ENCODE measurements at places on chromosomes 12 and 14.

DNA sequence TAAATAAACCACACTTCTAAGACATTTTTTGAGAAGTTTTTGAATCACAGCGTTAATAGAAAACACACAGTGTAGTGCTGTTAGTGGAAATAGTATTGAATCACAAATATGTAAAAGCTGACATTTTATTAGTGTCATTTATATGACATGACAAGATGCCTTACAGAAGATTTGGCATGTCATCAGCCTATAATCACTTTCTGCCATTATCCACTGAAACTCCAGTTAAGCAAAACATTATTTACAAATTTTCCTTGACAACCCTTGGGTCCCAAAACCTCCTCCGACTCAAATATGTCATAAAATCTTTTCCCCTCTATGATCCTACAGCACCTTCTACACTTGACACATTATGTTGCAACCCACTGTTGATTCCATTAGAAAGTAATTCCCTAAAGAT, 376.9 kb upstream of the LRFN5 start:
- DNase-seq = no peak

GRCh38 chr12:80175307-80175930, 76.1 kb downstream of the OTOGL start:
- no peak for DNase-seq

- no peak for DNase-seq
These were observed 44.4 kb upstream of the PRIMA1 start for GRCh38 chr14:93832665-93833064.

DNA sequence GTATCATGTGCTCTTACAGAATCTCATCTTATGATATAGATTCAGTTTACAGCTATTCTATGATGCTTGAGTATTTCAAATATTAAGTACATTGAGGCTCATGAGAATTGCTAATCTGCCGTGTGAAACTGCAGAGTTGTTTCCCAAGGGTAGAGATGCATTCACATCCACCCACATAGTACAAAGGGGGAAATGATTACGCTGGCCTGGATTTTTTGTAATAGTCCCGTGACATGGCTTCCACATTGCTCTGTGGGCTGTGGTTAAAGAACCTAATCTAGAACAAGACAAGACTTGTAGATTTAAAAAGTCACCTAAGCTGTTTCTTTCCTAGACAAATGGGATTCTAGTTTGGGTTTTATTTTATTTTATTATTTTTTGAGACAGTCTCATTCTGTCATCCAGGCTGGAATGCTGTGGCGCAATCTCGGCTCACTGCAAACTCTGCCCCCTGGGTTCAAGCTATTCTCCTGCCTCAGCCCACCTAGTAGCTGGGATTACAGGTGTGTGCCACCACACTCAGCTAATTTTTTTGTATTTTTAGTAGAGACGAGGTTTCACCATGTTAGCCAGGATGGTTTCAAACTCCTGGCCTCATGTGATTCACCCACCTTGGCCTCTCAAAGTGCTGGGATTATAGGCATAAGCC, 13.0 kb upstream of the RIOX1 start:
- DNase-seq = no peak

- no peak for DNase-seq
These were observed 38.8 kb downstream of the NOPCHAP1 start for GRCh38 chr12:105024928-105025327.
